ENCODE measurements at places on chromosomes 16 and 17. TPM values are rescaled to one million over a fixed set of nuclear protein-coding genes. Genes with fewer than 3 reads are reported as not detected.

Gene TBC1D3E
- 0.26 TPM for total RNA-seq

Gene TSR1
- total RNA-seq = 23.3 TPM

Gene CORO6
- total RNA-seq = 5.2 TPM

Gene SOX8
- 12.4 TPM for total RNA-seq

Gene GRIN2A
- total RNA-seq = 0.21 TPM

Gene CLEC19A
- not detected for total RNA-seq

Gene MEIOC
- total RNA-seq = not detected

Gene PHOSPHO1
- total RNA-seq = 2.0 TPM

Gene CCL4
- 2.4 TPM for total RNA-seq

Gene GPR139
- not detected for total RNA-seq

Gene RAB26
- 0.63 TPM for total RNA-seq

Gene ANTKMT
- total RNA-seq = 7.9 TPM

Gene CDRT4
- 14.4 TPM for total RNA-seq

Gene YBX2
- 0.37 TPM for total RNA-seq

Gene HS3ST4
- 1.3 TPM for total RNA-seq

Gene MAP3K3
- total RNA-seq = 40.5 TPM

Gene PSMD11
- total RNA-seq = 49.0 TPM

Gene INCA1
- 0.42 TPM for total RNA-seq

Gene CCL23
- 0.85 TPM for total RNA-seq

Gene SLC16A6
- 0.74 TPM for total RNA-seq

Gene C16orf92
- total RNA-seq = not detected

Gene NXPH3
- total RNA-seq = 1.6 TPM

Gene CLDN9
- not detected for total RNA-seq

Gene CTF1
- 2.1 TPM for total RNA-seq

Gene STAT5B
- total RNA-seq = 37.6 TPM

Gene KRT23
- total RNA-seq = 14.7 TPM

Gene NSRP1
- total RNA-seq = 30.9 TPM

Gene NPIPB13
- total RNA-seq = 3.8 TPM

Gene SPATA22
- total RNA-seq = 1.0 TPM

Gene KRTAP3-1
- total RNA-seq = not detected

Gene ABCA3
- 5.5 TPM for total RNA-seq

Measured in urinary bladder (tissue), 4 donors.